ENCODE measurements at places on chromosomes 7 and 10. TPM values are rescaled to one million over a fixed set of nuclear protein-coding genes. Genes with fewer than 3 reads are reported as not detected.

GLRX3 gene
- 31.5 TPM for total RNA-seq

SCD gene
- 1.5 TPM for total RNA-seq

ZNF398 gene
- 17.2 TPM for total RNA-seq

TRIM74 gene
- 3.1 TPM for total RNA-seq

PNLIPRP1 gene
- total RNA-seq: not detected

CALML5 gene
- total RNA-seq: not detected

- H3K27ac ChIP-seq: peak overlapping the region; percentile 91
- H3K4me3 ChIP-seq: peak overlapping the region; percentile 83
- H3K4me1 ChIP-seq: peaks cover 39% of the 10 kb centered on the region
- H3K36me3 ChIP-seq: peaks cover 3% of the 10 kb centered on the region
- H3K27me3 ChIP-seq: no peaks in the 10 kb centered on the region
- no peak for DNase-seq
These were observed 25.7 kb upstream of the C1GALT1 start for GRCh38 chr7:7156663-7157062.

DNA sequence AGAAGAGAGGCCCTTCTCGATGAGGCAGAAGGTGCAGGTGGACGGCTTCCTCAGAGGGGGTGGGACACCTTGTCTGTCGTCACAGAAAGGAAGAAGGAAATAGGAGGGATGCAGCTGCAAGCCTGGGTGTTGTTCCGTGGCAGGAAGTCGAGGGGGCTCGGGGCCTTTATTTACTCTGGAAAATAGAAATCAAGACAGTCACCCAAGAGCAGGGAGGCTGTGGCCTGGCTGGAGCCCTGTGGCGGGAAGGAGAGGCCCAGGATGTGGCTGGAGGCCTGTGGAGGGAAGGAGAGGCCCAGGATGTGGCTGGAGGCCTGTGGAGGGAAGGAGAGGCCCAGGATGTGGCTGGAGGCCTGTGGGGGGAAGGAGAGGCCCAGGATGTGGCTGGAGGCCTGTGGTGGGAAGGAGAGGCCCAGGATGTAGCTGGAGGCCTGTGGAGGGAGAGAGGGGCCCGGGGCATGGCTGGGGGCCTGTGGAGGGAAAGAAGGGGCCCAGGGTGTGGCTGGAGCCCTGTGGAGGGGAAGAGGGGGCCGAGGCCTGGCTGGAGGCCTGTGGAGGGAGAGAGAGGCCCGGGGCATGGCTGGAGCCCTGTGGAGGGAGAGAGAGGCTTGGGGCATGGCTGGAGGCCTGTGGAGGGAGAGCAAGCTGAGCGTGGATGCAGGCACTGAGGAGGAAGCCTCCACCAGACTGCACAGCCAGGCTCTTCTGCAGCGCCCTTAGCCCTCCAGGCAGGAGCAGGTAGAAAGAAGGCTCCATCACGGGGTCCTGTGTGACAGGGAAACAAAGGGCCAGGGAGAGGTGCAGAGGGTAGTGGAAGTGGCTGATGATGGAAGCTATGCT, 97.3 kb upstream of the SFMBT2 start:
- no peak for DNase-seq
- H3K36me3 ChIP-seq: no peaks in the 10 kb centered on the region
- peak overlapping the region; percentile 63 for H3K4me3 ChIP-seq
- no peaks in the 10 kb centered on the region for H3K27me3 ChIP-seq
- H3K4me1 ChIP-seq: peaks cover 28% of the 10 kb centered on the region
- peak overlapping the region; percentile 76 for H3K27ac ChIP-seq

DNA sequence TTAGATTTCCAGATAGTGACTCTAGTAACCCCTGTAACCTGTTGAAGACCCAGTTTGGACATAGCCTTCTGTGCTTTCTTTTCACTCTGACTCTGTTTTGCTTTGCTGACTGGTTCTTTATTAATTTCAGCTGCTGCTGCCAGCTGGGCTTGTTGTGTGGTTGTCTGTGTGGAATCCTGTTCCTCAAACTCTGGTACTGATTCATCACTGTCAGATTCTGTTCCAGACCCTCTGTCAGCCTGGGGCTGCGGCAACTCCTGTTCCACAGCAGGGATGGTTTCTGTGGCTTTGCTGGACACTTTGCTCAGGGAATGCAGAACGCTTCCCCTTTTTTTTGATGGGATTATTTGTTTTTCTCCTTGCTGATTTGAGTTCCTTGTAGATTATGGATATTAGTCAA, 104.9 kb downstream of the SEC23IP start:
- no peak overlapping the region for H3K27ac ChIP-seq
- no peaks in the 10 kb centered on the region for H3K4me1 ChIP-seq
- H3K4me3 ChIP-seq: no peak overlapping the region
- no peaks in the 10 kb centered on the region for H3K36me3 ChIP-seq
- no peak for DNase-seq

GRCh38 chr10:132557696-132558515, 20.3 kb downstream of the INPP5A start:
- no peaks in the 10 kb centered on the region for H3K36me3 ChIP-seq
- no peak overlapping the region for H3K4me3 ChIP-seq
- H3K27me3 ChIP-seq: no peaks in the 10 kb centered on the region
- peaks cover 26% of the 10 kb centered on the region for H3K4me1 ChIP-seq
- DNase-seq: no peak

GRCh38 chr7:47738563-47739166, 156.8 kb upstream of the TNS3 start:
- no peaks in the 10 kb centered on the region for H3K4me1 ChIP-seq
- no peak for DNase-seq
- H3K4me3 ChIP-seq: no peak overlapping the region
- peaks cover 2% of the 10 kb centered on the region for H3K36me3 ChIP-seq

DNA sequence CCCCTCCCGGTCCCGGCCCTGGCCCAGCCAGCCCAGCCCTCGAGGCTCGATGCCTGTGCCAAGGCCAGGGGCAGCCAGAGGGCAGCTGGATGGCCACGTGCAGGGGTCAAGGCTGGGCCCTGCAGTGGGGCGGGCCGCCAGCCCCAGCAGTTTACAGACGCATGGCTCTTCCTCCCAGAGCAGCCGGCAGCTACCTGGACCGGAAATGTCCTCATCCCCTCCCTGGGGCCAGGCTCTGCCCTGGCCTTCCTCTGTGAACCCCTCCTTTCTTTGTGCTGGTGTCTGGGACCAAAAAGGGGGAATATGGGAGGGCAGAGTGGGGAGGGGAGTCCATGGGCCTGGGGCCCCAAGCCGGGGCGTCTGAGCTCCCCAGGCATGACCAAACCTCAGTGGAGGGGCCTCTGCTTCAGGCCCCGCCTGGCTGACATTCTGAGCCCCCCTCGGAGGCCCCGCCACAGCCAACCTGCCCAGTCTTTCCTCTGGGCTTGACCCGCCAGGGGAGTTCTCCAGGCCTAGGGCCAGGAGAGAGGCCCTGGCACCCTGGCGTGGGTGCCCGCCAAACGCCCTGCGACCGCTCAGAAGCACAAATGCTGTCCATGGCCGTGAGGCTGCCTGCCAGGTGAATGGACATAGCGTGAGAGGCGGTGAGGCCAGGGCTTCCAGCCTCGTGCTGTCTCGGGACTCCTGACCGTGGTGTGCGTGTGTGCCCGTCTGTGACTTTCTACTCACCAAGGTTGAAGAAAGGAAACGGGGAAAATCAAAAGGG, 24.7 kb upstream of the AMZ1 start:
- no peak overlapping the region for H3K27ac ChIP-seq
- DNase-seq: no peak
- peaks cover 13% of the 10 kb centered on the region for H3K27me3 ChIP-seq

GRCh38 chr10:128268015-128268722, 141.9 kb upstream of the MKI67 start:
- DNase-seq: no peak
- H3K27ac ChIP-seq: no peak overlapping the region
- peaks cover 10% of the 10 kb centered on the region for H3K4me1 ChIP-seq
- no peak overlapping the region for H3K4me3 ChIP-seq
- H3K36me3 ChIP-seq: peaks cover 5% of the 10 kb centered on the region
- peaks cover 71% of the 10 kb centered on the region for H3K27me3 ChIP-seq

DNA sequence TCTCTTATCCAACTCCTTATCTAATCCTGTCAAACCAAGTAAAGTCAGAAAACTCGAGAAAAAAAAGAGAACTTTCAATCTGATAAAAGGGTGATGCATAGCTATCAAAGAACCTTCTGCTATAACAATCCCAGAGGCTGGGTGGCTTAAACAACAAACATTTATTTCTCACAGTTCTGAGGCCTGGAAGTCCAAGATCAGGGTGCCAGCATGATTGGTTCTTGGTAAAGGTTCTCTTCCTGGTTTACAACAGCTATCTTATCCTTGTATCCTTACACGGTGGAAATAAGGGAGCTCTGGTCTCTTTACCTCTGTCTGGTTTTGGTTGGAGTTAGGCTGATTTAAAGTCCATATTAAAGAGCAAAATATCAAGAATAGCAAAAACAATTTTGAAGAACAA, 131.9 kb downstream of the PHTF2 start:
- H3K4me3 ChIP-seq: no peak overlapping the region
- no peak for DNase-seq
- no peaks in the 10 kb centered on the region for H3K27me3 ChIP-seq
- H3K4me1 ChIP-seq: peaks cover 19% of the 10 kb centered on the region
- H3K36me3 ChIP-seq: peaks cover 8% of the 10 kb centered on the region
- peak overlapping the region; percentile 72 for H3K27ac ChIP-seq

DNA sequence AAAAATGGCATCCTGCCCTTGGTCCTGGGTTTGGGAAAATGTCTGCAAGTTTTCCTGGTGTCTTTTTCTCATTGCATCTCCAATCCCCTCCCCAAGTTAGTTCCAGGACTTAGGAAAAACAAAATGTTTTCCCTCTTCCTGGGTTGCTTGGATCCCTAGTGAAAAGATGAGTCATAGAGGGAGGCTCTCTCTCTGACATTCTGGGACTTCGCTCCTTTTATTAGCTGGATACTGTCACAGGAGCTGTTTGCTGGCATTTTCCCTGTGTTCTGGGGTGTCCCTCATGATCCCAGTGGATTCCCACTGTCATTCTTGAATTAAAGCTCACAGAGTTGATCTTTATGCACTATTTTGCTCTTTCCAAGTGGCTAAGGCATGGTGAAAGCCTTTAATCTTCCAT, 316.4 kb upstream of the MBL2 start:
- no peak overlapping the region for H3K27ac ChIP-seq
- DNase-seq: no peak
- H3K4me3 ChIP-seq: no peak overlapping the region
- no peaks in the 10 kb centered on the region for H3K27me3 ChIP-seq
- H3K36me3 ChIP-seq: no peaks in the 10 kb centered on the region

DNA sequence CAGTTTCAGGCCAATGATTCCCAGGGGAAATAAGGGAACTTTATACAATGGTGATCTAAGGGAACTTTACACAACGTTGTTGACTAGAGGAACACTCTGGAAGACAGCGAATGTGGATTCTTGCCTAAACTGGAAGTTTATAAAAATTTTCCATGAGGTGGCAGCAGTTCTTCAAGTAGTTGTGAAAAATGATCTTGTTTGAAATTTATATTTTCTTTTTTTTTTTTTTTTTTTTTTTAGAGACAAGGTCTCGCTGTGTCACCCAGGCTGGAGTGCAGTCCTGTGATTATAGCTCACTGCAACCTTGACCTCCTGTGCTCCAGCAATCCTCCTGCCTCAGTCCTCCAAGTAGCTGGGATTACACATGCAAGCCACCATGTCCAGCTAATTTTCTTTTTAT, 32.1 kb upstream of the GTF2I start:
- no peak overlapping the region for H3K27ac ChIP-seq
- H3K36me3 ChIP-seq: no peaks in the 10 kb centered on the region
- no peak overlapping the region for H3K4me3 ChIP-seq
- DNase-seq: no peak
- peaks cover 3% of the 10 kb centered on the region for H3K4me1 ChIP-seq

DNA sequence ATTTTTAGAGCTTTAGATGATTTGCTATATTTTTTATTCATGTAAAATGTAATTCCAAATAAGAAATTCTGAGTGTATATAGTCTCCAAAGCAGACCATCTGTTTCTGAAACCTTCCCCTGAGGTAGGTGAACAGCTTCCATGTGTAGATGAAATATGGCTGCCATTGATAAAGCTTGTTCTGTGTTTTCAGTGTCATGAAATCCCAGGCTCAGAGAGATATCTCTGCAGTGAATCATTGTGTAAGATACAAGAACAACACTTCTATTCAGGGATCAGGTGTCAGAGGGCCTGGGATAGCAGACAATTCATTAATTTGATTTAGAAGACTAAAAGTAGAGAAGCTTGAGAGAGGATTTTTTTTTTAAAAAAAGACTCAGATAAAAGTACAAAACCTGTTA, 29.1 kb downstream of the ACTA2 start:
- no peak overlapping the region for H3K4me3 ChIP-seq
- DNase-seq: no peak
- no peak overlapping the region for H3K27ac ChIP-seq

DNA sequence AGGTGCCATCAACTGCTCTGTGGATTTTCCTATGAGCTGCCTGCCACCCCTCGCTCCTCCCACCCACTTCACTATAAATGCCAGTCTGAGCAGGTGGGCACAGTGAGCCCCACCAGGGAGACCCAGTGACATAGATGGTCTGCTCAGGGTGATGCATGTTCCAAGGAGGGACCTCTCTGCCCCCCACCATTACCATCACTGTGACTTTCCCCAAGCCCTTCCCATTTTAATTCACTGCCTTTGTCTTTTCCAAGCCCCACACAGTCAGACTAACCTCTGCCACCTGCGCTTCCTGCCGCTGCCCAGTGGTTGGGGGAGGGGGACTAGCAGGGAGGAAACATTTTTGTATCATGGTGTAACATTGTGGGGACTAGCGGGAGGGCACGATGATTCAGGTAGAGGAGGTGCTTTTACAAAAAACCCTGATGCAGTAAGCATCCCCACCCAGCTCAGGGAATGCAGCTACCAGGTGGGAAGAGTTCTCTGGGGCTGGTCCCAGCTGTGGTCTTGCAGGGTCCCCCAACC, 24.6 kb downstream of the PRSS2 start:
- peaks cover 62% of the 10 kb centered on the region for H3K4me1 ChIP-seq
- H3K27ac ChIP-seq: peak overlapping the region; percentile 100
- DNase-seq: peak; percentile 30
- peak overlapping the region; percentile 96 for H3K4me3 ChIP-seq

DNA sequence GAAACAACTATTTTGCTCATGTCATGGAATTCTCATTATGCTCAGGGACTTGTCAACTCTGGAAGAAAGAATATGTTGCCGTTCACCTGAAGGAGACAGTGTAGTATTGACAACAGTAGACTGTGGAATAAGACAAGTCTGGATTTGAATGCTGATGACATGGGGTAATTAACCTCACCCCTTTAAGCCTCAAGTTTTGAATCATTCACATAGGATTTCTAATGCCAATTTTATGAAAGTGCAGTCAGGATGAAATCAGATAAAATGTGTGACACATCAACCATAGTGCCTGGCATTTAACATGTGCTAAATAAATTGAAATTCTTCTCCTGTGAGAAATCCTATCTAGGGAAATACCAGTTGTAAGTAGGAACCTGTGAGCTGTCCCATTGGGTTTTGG, 305.8 kb downstream of the KIF20B start:
- no peaks in the 10 kb centered on the region for H3K36me3 ChIP-seq
- no peak for DNase-seq
- no peak overlapping the region for H3K4me3 ChIP-seq
- H3K4me1 ChIP-seq: no peaks in the 10 kb centered on the region
- H3K27me3 ChIP-seq: no peaks in the 10 kb centered on the region
- H3K27ac ChIP-seq: no peak overlapping the region

DNA sequence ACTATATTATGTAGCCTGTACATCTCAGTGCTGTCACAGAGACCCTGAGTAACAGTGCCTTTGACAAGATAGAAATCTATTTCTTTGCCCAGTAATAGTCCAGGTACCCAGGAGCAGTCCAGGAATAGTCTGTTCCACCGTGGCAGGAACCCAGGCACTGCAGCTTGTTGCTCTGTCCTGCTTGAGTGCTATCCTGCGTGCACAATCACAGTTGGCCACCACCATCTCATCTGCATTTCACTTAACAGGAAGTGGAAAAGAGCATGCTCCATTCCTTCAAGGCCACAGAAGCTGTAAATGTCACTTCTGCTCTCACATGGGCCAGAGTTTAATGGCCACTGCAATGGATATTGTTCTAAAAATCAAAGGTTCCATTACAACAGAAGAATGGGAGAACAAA, 61.5 kb upstream of the PRR15 start:
- H3K4me3 ChIP-seq: no peak overlapping the region
- no peak for DNase-seq
- H3K27ac ChIP-seq: no peak overlapping the region
